ENCODE measurements at places on chromosomes 6 and 20. TPM values are rescaled to one million over a fixed set of nuclear protein-coding genes. Genes with fewer than 3 reads are reported as not detected.

Gene MDFI
- 36.7 TPM for total RNA-seq

DNA sequence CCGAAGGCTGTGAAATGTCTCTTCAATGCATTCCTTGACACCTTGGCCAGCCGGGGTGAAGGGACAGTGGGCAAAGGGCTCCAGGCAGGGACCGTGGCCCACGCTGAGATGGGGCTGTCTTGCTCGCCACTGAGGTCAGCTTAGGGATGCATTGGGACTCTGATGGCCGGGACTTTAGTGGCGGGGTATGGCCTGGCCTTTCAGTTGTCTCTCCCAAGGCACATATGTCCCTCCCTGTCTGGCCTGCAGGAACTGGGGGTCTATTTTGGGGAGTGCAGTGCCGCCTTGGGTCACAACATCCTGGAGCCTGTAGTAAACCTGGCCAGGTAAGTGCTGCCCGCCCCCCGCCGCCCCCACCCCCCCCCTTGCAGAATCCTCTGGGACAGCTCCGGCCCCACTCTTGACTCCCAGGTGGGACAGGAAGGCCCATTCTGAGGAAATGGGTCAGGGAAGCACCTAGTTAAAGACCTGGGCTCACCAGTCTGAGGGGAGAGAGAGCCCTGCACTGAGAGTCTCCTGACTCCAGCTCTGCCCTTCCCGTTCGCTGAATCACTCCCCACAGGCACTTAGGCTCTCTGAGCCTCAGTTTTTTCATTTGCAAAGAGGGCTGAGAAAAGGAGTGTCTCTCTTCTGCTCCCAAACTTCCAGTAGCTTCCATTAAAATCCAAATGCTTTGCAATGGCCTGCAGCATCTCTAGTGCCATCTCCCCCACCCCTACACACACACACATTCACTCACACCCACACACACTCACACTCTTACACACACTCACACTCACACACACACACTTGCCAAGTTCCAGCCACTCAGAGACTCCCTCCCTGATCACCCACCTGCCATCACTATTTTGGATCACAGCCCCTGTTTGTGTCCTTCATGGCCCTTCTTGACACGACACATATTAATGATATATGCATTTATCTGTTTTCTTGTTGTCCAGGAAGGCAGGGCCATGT is 33.1 kb downstream of the RAB44 start:
- no peak for DNase-seq

- DNase-seq: no peak
These were observed 154.0 kb downstream of the ZDHHC14 start for GRCh38 chr6:157534977-157535339.

GRCh38 chr20:50713657-50714101 is 17.7 kb upstream of the PARD6B start:
- DNase-seq: no peak

DNA sequence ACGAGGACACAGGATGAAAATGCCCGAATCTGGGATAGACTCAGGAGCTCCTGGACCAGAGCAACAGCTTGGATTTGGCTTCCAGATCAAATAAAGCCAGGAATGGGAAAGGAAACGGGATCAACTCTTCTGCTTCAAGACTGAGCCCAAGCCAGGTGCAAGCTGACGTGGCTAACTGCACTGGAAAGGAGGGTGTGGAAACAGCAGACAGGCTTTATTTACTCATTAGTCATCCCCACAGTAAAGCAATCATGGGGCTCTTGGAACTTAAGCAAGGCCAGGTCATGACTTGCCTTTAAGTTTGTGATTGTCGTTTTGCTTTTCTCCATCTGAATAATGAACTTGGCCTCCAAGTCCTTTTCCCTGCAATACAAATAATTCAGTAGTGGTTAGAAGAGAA is 45.2 kb downstream of the KIF16B start:
- peak; percentile 66 for DNase-seq

- no peak for DNase-seq
These were observed 99.1 kb upstream of the PRDM1 start for GRCh38 chr6:105986998-105987397.

DNA sequence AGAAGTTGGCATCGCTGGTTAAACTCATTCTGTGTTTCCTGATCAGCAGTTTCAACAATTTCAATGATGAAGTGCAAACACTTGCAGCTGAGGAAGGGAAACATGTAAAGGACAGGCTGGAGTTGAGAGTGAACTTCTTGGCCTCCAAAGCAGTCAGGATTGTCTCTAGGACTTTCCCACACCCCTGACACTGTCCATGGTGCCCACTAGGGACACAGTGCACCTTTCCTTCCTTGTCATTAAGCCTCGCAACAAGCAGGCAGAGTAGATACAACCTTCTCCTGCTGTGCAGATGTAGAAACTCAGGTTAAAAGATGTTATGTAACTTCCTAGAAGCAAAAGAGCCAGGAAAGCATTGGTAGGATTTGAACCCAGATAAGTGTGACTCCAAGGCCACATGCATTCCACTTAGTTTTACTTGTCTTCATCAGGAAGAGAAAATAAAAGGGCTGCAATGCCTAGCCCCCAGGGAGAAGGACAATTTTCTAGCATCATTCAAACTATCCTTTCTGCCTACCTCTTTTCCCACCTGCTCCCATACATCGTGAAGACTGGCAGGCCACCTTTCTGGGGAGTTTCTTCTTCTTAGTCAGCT is 39.2 kb upstream of the IL17A start:
- no peak for DNase-seq

DNA sequence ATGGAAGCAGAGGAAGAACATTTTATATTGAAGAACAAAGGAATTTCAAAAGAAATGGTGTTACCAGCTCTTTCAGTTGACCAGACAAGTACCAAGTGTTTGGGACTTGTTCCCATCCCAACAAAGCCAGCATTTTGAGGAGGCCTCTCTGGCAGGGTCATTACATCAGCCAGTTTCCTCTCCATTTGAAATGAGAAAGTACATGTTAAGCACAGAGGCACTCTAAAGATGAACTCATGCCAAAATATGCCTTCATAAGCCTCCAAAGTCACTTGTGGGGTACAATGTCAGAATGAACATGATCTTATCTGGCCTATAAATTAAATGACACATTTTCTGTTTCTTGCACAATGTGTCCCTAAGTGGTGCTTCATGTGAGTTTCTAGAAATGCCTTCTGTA is 223.9 kb downstream of the PRL start:
- DNase-seq: no peak

Gene BMP2
- total RNA-seq: 11.6 TPM

Gene ZFP57
- total RNA-seq: 3.0 TPM

DNA sequence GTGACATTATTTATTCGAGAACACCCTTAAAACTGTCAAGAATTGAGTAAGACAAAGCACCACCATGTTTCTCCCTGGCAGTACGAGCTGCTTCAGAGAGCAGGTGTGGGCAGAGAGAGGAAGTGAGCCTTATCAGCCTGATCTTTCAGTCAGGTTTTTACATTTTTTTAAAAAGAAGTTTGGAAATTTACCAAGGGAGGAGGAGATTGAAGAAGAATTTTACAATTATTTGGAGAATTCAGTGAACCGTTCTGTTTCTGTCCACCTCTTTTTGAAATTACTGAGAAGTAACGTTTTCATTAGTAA is 75.5 kb downstream of the ZDHHC14 start:
- DNase-seq: no peak

Gene SLC12A5
- not detected for total RNA-seq

DNA sequence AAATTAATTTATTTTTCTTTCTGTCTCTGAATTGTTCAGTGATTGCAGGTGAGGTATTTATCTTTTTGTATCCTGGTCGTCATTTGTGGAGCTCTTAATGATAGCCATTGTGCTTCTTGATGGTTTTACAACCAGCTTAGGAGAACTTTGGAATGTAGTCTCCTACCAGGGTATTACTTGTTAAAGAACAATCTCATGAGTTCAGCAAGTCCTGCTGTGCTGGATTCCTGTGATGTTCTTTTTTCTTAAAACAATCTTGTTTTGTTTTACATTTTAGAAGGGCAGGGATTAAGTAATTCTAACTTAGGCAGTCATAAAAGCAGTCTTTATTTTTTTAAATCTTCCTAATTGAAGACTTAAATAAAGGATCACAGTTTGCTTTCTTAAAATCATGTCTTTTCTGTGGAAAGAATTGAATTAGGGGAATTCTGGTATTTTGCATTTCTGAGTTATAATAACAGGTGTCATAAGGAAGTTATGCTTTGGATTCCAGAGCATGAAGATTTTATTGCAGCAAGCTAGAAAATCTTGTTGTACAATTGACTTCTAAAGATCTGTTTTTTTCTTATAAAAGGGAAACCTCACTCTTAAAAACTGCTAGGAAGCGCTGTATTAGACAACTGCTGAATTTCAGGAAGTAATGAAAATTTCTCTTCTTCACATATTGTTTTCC is 23.7 kb downstream of the RIOK1 start:
- no peak for DNase-seq

Gene GSTA1
- total RNA-seq: not detected

DNA sequence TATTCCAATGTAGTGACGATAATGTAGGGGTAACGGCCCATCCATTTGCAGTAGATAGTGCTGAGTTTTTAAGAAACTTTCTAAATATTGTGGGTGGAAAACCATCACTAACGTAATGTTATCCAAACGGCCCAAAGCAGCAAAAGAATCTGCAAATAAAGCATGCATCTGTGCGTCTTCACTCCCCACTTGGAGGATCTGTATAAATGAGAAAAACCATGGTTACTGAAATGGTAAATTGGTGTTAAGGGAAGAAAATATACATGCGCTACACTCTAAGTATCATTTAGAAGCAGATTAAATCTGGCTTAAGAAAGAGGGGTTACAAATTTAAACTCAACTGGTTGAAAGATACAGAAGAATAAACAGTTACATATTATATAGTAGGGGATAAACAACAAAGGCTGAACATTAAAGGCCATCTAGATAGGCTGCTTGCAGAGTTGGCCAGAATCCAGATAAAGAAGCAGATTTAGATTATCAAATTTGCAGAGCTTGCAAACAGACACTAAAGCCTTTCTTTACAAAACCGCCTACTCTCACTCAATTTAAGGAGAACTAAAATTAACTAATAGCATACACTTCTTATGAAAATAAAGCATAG is 93.3 kb downstream of the SESN1 start:
- no peak for DNase-seq

DNA sequence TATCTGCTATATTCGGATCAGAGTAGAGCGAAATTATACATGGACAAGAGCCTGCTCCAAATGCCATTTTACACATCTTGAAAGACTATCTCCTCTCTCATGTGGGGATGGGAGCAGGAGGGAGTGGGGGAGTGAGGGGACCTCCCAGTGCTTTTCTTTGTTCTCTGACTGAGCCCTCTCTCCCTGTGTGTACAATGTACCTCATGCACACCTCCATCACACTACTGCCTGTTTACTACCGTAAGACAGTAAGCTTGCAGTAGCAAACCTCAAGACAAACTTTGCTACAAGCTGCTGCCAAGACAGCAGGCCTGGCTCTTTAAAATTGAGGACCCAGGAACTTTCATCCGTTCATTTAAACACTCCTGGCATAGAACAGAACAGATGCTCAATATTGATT is 7.2 kb downstream of the NHSL1 start:
- no peak for DNase-seq

DNA sequence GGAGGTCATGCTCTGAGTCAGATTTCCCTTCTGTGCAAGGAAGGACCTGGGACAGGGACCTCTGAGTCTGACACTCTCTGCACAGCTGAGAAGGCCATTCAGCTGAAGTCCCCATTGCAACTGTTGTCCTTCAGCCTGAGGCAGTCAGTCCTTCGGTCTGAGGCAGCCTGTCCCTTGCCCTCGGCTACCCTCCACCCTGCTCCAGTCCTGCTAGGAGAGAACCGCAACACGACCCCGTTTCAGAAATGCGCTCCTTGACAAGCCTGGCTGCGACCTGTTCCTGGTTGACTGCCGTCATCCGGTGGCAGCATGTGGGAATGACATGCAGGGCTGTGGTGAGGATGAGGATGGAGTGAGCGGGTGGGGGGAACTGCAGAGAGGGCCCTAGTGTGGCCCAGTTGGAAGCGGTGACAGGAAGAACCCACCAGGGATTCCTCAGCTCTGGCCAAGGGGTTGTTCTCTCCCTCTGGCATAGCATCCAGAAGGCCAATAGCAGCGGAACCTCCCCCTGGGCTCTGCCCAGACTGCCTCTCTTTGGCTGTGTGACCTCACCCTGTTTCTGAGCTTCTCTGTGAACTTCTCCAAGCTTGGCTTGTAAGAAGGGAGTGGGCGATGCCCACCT is 40.3 kb upstream of the ANGPT4 start:
- peak; percentile 68 for DNase-seq

Gene RAB44
- total RNA-seq: 1.0 TPM

DNA sequence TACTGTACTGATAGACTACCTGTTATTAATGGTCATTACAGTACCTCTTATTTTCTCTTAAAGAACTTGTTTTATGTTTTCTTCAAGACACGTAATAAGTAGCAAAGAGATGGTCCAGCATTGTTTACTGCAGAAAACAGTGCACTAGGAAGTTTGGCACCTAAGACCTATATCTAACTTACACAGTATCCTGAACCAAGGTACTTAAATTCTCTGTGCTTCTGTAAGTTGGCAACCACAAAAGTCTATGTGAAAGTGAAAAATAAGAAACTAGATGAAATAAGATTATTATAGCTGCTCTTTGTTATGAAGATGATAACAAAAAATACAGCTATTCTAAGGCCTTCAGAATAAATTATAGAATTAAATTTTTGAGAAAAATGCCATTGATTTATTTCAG is 411.7 kb upstream of the SOX4 start:
- DNase-seq: no peak

GRCh38 chr6:89525786-89526562 is 93.0 kb downstream of the ANKRD6 start:
- no peak for DNase-seq

DNA sequence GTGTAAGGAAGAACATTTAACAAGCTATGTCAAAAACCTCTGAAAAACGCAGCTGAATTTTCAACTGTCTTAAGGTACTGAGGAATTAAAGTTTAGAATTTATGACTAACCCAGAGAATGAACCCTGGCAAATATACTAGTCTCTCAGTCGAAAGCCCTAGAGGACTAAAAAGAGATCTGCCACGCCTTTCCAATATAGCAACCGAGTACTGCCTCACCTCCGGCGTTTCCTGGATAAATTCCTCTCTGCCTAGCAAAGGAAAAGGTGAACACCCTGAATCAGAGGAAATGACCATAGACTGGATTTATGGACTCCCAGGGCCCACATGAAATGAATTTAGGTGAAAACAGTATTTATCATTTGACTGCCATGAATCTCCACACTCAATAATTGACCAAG is 12.0 kb upstream of the OR2B2 start:
- DNase-seq: no peak

Gene ZNF334
- 18.7 TPM for total RNA-seq

- no peak for DNase-seq
These were observed 25.7 kb downstream of the MUC22 start for GRCh38 chr6:31035862-31036497.

GRCh38 chr20:57548177-57549058 is 12.5 kb upstream of the PCK1 start:
- DNase-seq: no peak

DNA sequence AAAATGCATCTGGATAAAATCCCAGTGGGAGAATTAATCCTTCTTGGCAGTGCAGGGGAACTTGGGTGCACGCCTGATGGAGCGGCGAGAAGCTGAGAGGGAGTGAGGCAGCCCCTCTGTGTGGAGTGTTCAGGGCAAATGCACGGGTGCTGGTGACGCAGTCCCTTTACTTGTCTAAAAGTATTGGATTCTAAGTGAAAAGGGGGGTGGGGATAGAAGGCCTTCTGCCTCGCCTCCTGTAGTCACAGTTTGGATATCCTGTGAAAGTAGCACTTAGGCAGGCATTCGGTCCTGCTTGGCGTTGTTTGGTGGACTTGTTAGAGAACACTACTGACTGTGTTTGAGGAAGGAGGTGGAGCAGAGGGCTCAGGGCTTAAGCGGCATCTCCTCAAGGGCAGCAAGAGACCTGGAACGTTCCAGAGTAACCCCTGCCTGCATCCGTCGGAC is 39.3 kb downstream of the PHACTR3 start:
- no peak for DNase-seq
